ENCODE measurements at places on chromosomes 5 and 9. TPM values are rescaled to one million over a fixed set of nuclear protein-coding genes. Genes with fewer than 3 reads are reported as not detected.
A peak's percentile ranks its signal among the peaks of the same experiment; 100 is the strongest.

DNA sequence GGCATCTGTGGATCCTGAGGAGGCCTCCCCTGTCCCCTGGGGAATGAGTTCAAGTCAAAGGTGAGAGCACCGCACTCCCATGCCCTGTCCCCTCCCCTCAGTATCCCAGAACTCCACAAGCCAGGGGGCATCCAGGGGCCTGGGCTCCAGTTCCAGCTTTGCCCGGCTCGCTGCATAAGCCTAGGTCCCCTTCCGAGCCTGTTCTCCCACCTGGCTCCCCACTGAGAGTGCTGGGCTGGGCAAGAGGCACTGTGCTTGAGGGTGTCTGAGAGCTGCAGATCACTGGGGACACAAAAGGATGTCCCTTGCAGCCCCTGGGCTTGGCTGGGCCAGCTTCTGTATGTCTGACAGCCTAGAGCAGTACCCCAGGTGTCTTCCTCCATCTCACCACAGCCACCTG is 4.6 kb downstream of the DOK3 start:
- DNase-seq, result no peak

DNA sequence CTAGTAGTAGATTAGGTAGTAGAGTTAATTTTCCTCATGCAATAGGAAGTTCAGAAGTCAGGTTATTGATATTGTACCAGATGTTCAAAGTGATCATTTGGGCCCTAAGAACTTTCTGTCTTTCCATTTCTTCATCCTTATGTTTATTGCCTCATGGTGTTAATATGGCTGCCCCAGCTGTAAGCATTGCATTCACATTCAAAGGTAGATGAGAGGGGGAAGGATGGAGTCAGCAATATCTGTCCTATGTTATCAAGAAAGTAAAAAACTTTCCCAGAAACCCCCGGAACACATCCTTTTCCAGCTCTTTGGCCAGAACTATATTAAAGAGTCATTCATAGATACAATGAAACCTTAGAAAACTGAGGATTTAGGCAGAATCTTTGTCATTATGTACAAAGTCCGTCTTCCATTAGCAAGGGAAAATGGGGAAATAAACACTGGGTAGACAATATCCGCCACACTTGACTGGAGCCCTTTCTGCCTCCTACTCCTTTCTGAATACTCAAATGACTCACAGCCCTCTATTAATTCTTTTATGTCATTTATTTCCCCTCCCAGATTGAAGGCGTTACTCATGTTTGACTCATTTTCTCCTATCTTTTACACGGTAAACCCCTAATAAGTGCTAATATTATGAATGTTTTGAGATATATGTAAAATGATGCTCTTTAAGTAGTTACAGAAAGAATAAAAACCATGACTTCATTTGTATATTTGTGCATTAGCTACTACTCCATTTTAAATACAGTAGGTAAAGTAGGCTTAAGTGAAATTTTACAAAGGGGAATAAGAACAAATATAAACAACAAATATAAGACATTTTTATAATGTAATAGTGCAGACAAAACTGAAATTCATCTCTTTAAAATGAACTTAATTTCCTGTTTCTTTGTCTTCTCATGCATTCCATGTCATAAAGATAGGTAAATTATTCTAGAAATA is 127.6 kb downstream of the SLF1 start:
- DNase-seq, result no peak

GRCh38 chr5:140295414-140295813 is 7.5 kb downstream of the PFDN1 start:
- DNase-seq, result no peak

PGM5 gene
- total RNA-seq, result 1.2 TPM

OBP2B gene
- total RNA-seq, result not detected

GRCh38 chr5:102737161-102737560 is 17.9 kb upstream of the PAM start:
- DNase-seq, result no peak

- DNase-seq, result no peak
Observed at GRCh38 chr9:70959366-70959765, 162.1 kb downstream of the TRPM3 start.

GRCh38 chr5:147554261-147554817 is 44.5 kb upstream of the DPYSL3 start:
- no peak for DNase-seq

- no peak for DNase-seq
Observed at GRCh38 chr5:142726188-142726731, 40.4 kb upstream of the FGF1 start.

DNA sequence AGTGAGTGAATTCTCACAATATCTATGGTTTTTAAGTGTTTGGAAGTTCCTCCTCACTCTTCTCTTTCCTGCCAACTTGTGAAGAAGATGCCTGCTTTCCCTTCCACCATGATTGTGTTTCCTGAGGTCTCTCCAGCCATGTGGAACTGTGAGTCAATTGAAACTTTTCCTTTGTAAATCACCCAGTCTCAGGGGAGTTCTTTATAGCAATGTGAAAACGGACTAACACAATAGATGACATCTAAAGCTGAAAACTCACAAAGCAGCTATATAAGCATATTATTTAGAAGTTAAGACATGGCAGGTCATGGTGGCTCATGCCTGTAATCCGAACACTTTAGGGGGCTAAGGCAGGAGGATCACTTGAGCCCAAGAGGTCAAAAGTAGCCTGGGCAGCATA is 130.2 kb downstream of the ARRDC3 start:
- no peak for DNase-seq

DNA sequence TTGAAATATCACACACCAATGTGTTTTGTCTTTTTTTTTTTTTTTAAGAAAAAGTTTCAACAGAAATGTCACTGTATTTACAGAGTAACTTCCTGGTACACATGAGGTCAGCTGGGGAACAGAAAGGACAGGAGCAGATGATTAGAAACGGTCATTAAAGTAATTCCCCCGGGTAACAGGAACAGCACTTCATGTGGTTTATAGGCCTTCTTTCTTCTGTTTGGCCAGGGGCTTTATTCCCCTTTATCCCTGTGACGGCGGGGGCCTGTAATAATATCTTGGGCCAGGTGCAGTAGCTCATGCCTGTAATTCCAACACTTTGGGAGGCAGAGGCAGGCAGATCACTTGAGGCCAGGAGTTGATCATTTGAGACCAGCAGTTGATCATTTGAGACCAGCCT is 30.5 kb upstream of the MSH3 start:
- no peak for DNase-seq

GRCh38 chr5:174204535-174205313 is 159.2 kb downstream of the NSG2 start:
- no peak for DNase-seq

DNA sequence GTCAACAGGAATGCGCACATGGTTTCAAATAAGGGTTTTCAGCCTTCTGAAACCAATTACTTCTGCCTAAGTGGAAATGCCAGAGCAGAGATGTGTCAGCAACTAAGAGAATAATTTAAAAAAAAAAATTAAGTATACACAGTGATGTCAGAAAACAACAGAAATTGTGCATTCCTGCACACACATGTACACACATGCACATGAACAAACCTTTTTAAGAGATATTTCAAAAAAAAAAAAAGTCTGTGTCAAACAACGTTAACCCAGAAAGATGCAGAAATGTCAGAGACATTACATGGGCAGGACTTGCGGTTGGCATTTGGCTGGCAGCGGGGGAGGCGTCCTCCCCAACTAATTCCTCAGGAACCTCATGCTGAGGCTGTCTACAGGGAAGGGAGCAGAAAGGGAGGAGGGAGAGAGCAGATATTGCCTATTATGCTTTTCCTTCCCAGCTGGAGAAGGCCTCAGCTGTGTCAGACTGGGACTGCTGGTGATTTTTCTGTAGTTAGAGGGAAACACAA is 536.9 kb upstream of the WWC1 start:
- DNase-seq, result no peak

DNA sequence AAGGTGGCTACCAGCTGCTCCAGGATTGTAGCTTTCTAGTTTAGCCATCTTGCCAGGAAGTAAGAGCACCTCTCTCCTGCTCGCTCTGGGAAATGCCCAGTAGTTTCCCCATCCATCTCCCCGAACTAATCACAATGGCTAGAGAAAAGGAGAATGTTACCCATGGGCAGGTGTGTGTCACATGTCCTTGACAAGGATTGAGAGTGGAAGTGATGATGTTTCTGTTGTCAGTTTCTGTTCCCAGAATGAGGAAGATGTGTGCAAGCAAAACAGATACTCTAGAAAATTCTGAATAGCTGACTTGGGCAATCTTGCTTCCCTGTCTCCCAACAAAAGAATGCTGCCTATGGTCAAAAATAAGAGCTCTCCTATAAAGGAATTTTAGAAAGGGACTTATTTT is 429.5 kb downstream of the EBF1 start:
- DNase-seq, result no peak

DNA sequence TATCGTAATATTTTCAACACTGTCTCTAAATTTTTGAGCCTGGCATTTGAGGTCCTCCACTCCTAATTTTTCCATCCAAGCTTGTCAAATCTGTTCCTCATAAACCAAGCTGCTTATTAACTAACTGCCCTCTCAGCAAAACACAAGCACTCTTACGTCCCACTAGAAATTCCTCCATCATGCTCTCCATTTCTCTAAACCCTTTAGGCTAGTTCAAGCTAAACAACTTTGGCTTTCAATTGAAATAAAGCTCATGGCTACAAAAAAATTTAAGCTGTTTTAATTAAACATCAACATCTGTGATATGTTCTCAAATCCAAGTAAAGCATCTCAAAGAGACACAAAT is 45.7 kb downstream of the RNF145 start:
- no peak for DNase-seq

- peak; percentile 6 for DNase-seq
Observed at GRCh38 chr5:126100767-126101166, 322.4 kb upstream of the GRAMD2B start.

RPL37 gene
- total RNA-seq, result 1,272 TPM

DNA sequence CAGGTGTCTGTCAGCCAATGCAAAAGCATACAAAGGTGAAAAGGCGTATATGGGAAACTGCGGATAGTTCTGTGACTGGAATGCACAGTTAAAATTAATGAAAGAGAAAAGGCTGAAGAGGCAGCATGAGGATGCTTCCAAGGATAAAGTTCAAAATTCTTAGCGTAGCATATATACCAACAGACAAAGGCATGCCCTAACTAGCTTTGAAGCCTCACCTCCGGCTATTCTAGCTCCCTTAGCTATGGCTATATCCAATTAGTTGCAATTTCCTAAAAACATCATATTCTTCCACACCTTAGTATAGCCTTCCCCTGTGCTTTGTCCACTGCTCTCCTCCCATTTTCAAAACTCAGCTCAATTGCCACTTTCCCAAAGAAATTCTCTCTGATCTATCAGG is 1.4 kb upstream of the DNAJA1 start:
- no peak for DNase-seq

DNA sequence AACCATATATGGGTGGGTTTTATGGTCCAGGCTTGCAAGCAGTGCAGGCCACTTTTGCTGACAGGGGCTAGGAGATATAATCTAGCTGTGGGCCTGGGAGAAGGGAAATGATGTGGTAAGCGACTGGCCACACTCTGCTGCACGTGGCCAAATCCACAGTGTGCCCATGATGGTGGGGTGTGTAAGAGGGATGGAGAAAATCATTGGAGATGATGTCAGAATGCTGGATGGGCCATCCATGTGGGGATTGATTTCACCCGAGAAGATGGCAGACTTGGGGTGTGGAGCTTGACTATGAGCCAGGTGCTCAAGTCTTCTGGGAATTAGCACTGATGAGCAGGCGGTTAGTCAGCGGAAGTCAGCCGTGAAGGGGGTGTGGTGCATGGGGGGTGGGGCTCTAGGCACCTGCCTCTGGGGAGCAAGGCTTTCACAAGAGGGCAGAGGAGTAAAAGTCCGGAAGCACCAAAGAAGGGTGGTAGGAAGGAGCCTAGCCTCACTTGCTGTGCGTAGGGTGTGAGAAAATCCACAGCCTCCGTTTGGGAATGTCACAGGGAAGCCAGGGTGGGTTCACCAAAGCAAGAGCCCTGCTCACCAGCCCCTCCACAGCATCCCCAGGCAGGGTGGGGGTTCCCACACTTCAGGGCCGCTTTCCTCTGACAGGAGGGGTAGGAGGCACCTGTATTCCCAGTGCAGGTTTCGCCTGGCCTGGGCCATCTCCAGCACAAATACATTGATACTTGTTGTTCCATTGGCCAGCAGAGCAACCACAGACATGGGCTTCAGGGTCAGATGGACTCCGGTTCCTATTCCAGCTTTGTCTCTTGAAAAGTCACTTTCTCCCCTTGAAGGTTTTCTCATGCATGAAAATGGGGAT is 44.5 kb upstream of the ANGPTL2 start:
- DNase-seq, result no peak

GRCh38 chr5:40430101-40430710 is 249.5 kb upstream of the PTGER4 start:
- DNase-seq, result no peak

ZFP2 gene
- total RNA-seq, result 2.8 TPM

DNA sequence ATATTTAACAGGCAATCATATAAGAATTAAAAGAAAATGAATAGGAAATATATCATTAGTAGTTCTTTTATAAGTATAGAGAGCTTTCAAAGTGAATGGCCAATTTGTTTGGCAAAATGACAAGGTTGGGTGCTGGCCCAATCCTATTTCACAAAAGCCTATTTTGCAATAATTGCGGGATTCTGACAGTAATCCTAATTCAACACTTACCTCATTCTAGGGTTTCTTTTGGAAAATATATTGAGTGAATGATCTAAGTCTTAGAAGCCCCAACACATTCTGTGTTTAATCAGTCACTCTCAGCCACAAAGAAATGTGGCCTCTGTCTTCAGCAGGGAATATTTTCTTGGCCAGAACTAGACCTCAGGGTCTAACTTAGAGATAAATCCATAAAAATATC is 835.9 kb upstream of the ZNF608 start:
- DNase-seq, result no peak

ZNF483 gene
- 24.0 TPM for total RNA-seq

- no peak for DNase-seq
Observed at GRCh38 chr5:135714126-135714894, 120.2 kb upstream of the SLC25A48 start.

DNA sequence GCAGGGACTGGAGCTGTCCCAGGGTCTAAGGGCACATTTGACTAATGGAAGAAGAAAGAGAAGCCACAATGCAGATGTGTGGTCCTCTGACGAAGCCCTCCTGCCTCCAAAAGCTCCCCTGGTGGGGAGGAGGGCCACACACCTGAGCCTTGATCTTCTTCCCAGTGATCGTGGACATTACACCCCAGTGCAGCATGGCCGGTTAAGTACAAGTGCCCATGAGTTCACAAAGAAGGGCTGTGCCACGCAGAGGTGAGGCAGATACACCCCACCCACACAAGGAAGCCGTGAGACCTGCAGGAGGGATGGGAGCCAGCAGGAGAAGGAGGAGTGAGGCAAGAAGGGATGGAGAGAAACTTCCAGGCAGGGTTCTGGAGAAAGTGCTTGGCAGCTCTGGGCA is 199.0 kb upstream of the MVB12B start:
- no peak for DNase-seq

DNA sequence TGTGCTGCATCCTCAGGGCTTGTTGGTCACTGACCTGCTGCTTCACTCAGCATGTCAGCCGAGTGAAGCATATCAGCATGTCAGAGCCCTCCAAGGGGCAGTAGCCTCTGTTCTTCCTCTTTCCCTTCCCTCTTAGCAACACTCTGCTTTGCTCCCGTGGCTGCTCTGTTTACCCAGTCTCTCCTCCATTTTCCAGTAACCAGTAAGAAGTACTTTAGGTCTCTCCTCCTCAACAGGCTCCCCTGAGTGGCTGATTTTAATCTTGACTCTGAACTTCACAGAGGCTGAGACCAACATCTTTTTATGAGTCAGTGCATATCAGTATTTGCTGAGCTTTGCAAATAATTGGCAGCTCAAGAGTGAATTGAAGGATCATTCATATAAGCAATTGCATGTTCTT is 18.6 kb upstream of the ADRB2 start:
- no peak for DNase-seq
